Activated naive CD8-positive, alpha-beta T cell treated with anti-CD3 and anti-CD28 coated beads for 36 hours (primary cell): ENCODE measurements at places on chromosomes 12 and 14. TPM values are rescaled to one million over a fixed set of nuclear protein-coding genes. Genes with fewer than 3 reads are reported as not detected.

DNA sequence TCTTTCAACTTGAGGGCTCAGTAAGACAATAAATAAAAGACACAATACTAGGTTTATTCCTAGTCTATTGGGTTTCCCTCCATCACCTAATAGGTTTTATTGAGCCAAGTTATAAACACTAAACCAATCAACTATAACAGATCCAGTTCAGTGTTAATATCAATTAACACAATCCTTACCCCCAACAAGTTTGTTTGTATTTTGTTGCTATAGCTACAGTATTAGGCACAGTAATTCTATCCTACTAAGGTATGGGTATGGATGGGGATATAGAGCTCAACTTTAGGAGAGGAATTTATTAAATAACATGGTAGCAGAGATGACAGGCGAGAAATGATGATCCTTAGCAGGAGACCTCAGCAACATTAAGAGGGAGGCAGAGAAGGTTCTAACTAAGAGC lies 13.3 kb downstream of the PPP4R3A start:
- H3K4me1 ChIP-seq = peaks cover 71% of the 10 kb centered on the region
- no peak overlapping the region for H3K4me3 ChIP-seq
- peaks cover 56% of the 10 kb centered on the region for H3K36me3 ChIP-seq
- H3K27ac ChIP-seq = peak overlapping the region; percentile 63
- DNase-seq = no peak

DNA sequence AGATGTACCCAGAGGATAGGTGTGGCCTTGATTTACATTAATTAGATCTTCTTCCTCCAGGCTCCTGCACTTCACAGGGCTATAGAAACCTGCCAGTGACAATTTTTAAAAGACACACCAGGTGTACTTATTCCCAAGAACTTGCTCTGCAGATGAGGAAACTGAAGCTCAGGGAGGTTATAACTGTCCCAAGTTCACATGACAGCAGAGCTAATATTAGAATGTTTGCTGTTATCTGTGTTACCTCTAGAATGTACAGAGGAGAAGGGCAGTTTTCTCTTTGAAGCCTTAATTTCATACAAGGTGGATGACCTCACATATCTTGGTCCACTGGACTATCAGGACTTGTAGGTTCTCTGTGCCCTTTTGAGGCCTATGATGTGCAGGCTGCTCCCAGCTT lies 27.7 kb downstream of the RASSF8 start:
- H3K27ac ChIP-seq = no peak overlapping the region
- DNase-seq = no peak
- no peaks in the 10 kb centered on the region for H3K36me3 ChIP-seq
- no peak overlapping the region for H3K4me3 ChIP-seq
- H3K4me1 ChIP-seq = no peaks in the 10 kb centered on the region
- H3K27me3 ChIP-seq = no peaks in the 10 kb centered on the region

- H3K4me3 ChIP-seq = no peak overlapping the region
- no peaks in the 10 kb centered on the region for H3K4me1 ChIP-seq
- H3K27ac ChIP-seq = no peak overlapping the region
- H3K36me3 ChIP-seq = no peaks in the 10 kb centered on the region
These were observed 28.8 kb upstream of the CLMN start for GRCh38 chr14:95348395-95349080.

- H3K27me3 ChIP-seq = no peaks in the 10 kb centered on the region
- no peak overlapping the region for H3K27ac ChIP-seq
- H3K36me3 ChIP-seq = no peaks in the 10 kb centered on the region
- no peak for DNase-seq
These were observed 86.5 kb upstream of the PTPRR start for GRCh38 chr12:71007020-71007419.

The RTN1 gene
- not detected for total RNA-seq

GRCh38 chr12:49548481-49548821 lies 9.6 kb downstream of the KCNH3 start:
- peak overlapping the region; percentile 83 for H3K27ac ChIP-seq
- H3K36me3 ChIP-seq = no peaks in the 10 kb centered on the region
- H3K4me3 ChIP-seq = peak overlapping the region; percentile 83
- peaks cover 28% of the 10 kb centered on the region for H3K4me1 ChIP-seq

DNA sequence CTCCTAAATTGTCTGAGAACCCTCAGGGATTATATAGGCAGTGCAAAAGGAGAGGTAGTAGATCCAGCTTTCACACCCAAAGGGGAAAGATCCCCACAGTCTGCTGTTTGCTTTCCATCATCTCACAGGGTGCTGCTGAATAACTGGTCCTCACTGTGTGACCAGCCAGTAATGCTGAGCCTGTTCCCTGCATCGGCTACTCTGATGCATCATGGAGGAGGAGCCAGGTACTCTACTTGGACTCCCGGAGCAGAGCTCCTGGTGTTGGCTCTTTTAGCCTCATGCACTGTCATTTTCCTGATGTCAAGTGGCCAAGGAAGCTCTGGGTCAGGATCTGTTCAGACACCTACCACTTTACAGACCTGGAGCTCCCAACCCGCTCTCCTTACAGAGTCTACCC lies 127.4 kb upstream of the ATF1 start:
- H3K4me1 ChIP-seq = peaks cover 39% of the 10 kb centered on the region
- H3K36me3 ChIP-seq = peaks cover 14% of the 10 kb centered on the region
- H3K4me3 ChIP-seq = no peak overlapping the region
- no peaks in the 10 kb centered on the region for H3K27me3 ChIP-seq
- peak overlapping the region; percentile 46 for H3K27ac ChIP-seq

The RNF212B gene
- total RNA-seq = not detected

GRCh38 chr14:100911665-100912316 lies 8.3 kb upstream of the RTL1 start:
- peaks cover 3% of the 10 kb centered on the region for H3K27me3 ChIP-seq
- no peaks in the 10 kb centered on the region for H3K36me3 ChIP-seq
- H3K4me1 ChIP-seq = no peaks in the 10 kb centered on the region
- DNase-seq = no peak

DNA sequence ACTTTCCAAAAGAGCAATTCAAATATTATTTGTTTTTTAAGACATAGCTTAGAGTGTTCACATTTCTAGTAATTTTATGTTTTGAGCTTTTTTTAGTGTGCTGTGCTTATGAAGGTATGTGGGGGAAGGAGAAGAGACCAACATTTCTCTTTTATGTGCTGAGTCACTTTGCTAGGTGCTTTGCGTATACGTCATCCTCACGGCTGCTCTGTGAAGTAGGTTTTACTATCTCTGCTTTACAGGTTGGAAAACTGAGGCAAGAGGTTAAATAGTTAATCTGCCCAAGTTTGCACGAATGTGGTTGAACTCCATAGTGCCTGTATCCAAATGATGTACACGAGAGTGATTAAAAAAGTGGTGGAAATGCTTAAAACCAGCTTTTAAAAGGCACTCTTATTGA lies 75.9 kb downstream of the AEBP2 start:
- no peak overlapping the region for H3K4me3 ChIP-seq
- DNase-seq = no peak
- peaks cover 17% of the 10 kb centered on the region for H3K36me3 ChIP-seq

- peaks cover 3% of the 10 kb centered on the region for H3K27me3 ChIP-seq
- no peak overlapping the region for H3K27ac ChIP-seq
- H3K36me3 ChIP-seq = no peaks in the 10 kb centered on the region
- H3K4me1 ChIP-seq = no peaks in the 10 kb centered on the region
- H3K4me3 ChIP-seq = no peak overlapping the region
- no peak for DNase-seq
These were observed 63.7 kb upstream of the RASSF8 start for GRCh38 chr12:25894759-25895158.

DNA sequence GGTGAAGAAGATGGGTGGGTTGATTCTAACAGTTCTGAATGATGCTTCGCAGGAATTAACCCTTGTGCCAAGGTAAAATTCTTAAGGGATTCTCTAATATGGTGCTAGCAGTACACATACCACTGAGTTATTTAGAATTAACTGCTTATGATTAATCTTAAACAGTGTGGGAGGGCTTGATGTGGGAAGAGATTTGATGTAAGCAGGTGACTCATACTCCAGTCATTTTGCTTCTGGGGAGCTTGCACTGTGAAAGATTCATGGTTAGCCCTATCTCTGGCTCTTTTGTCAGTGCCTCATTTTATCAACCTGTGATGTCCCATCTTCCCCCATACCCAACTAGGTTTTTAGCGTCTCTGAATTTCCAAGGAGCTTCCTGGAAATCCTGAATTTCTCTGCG lies 83.8 kb downstream of the NRXN3 start:
- no peak for DNase-seq
- no peak overlapping the region for H3K4me3 ChIP-seq
- peaks cover 4% of the 10 kb centered on the region for H3K27me3 ChIP-seq
- H3K27ac ChIP-seq = no peak overlapping the region
- H3K4me1 ChIP-seq = peaks cover 8% of the 10 kb centered on the region
- no peaks in the 10 kb centered on the region for H3K36me3 ChIP-seq

The RFX4 gene
- total RNA-seq = not detected

- no peaks in the 10 kb centered on the region for H3K36me3 ChIP-seq
- no peaks in the 10 kb centered on the region for H3K27me3 ChIP-seq
- H3K4me3 ChIP-seq = no peak overlapping the region
- DNase-seq = no peak
These were observed 221.6 kb downstream of the LRRK2 start for GRCh38 chr12:40446385-40446784.

- no peak for DNase-seq
- H3K27me3 ChIP-seq = peaks cover 14% of the 10 kb centered on the region
- H3K27ac ChIP-seq = no peak overlapping the region
- peaks cover 6% of the 10 kb centered on the region for H3K4me1 ChIP-seq
- no peak overlapping the region for H3K4me3 ChIP-seq
These were observed 307.3 kb upstream of the DIO3 start for GRCh38 chr14:101253948-101254347.

- no peaks in the 10 kb centered on the region for H3K36me3 ChIP-seq
- no peaks in the 10 kb centered on the region for H3K27me3 ChIP-seq
- no peak overlapping the region for H3K4me3 ChIP-seq
- H3K27ac ChIP-seq = no peak overlapping the region
- DNase-seq = no peak
- no peaks in the 10 kb centered on the region for H3K4me1 ChIP-seq
These were observed 398.6 kb upstream of the FLRT2 start for GRCh38 chr14:85131226-85131922.

DNA sequence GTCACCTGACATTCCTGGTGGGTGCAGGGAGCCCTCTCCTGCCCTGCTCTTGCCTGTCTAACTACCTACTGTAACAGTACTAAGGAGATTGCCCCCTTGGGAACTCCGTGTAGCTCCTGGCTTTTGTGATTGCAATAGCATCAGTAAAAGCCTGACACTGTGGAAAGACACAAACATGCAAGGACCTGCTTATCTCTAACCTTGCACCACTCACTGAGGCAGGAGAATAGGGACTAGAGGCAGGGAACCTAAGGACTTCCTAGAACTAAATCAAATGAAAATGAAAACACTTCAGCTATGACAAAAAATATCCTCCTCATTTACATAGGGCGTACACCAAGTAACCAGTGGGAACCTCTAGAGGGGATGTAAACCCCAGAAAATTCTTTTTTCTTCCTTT lies 28.5 kb downstream of the TUBA1A start:
- no peaks in the 10 kb centered on the region for H3K4me1 ChIP-seq
- no peaks in the 10 kb centered on the region for H3K36me3 ChIP-seq
- no peaks in the 10 kb centered on the region for H3K27me3 ChIP-seq
- H3K4me3 ChIP-seq = no peak overlapping the region
- no peak for DNase-seq

- no peak for DNase-seq
- peak overlapping the region; percentile 29 for H3K27ac ChIP-seq
- H3K4me3 ChIP-seq = no peak overlapping the region
- peaks cover 22% of the 10 kb centered on the region for H3K36me3 ChIP-seq
- no peaks in the 10 kb centered on the region for H3K27me3 ChIP-seq
These were observed 33.3 kb downstream of the ATP2A2 start for GRCh38 chr12:110314308-110314707.

- no peak for DNase-seq
- H3K4me1 ChIP-seq = peaks cover 4% of the 10 kb centered on the region
- H3K27ac ChIP-seq = no peak overlapping the region
- H3K27me3 ChIP-seq = peaks cover 7% of the 10 kb centered on the region
- no peak overlapping the region for H3K4me3 ChIP-seq
These were observed 64.6 kb downstream of the PTPN21 start for GRCh38 chr14:88490168-88490567.

The FGF23 gene
- total RNA-seq = not detected

GRCh38 chr14:100586153-100586402 lies 1.1 kb downstream of the BEGAIN start:
- H3K27ac ChIP-seq = no peak overlapping the region
- no peak for DNase-seq
- H3K4me1 ChIP-seq = no peaks in the 10 kb centered on the region
- H3K27me3 ChIP-seq = peaks cover 20% of the 10 kb centered on the region

- H3K4me3 ChIP-seq = no peak overlapping the region
- no peak for DNase-seq
- peaks cover 26% of the 10 kb centered on the region for H3K36me3 ChIP-seq
- peaks cover 54% of the 10 kb centered on the region for H3K4me1 ChIP-seq
These were observed 89.0 kb downstream of the SLC38A1 start for GRCh38 chr12:46179693-46180452.

The DCN gene
- not detected for total RNA-seq

The ADAM21 gene
- total RNA-seq = 0.24 TPM
